ENCODE measurements at places on chromosomes 2 and 18. TPM values are rescaled to one million over a fixed set of nuclear protein-coding genes. Genes with fewer than 3 reads are reported as not detected.

Gene GKN2
- total RNA-seq, result not detected

Gene EVA1A
- 152 TPM for total RNA-seq

Gene MAPK4
- not detected for total RNA-seq

Gene LYG2
- not detected for total RNA-seq

Gene VWA3B
- not detected for total RNA-seq

GRCh38 chr2:223621901-223622300, 19.7 kb upstream of the SCG2 start:
- 0 out of 2 replicates have a peak, but pooled peaks cover 5% of the 10 kb centered on the region for H3K4me1 ChIP-seq
- no peak overlapping the region for H3K27ac ChIP-seq
- no peak for DNase-seq
- H3K4me3 ChIP-seq, result no peak overlapping the region

- H3K27me3 ChIP-seq, result no peaks in the 10 kb centered on the region
- H3K4me1 ChIP-seq, result peaks cover 61% of the 10 kb centered on the region
- H3K27ac ChIP-seq, result peak within 1 kb of the TSS; percentile 56
- H3K4me3 ChIP-seq, result peak within 1 kb of the TSS; percentile 95
Observed at GRCh38 chr18:61892683-61893308, at the start of gene RNF152. RNF152 (minus strand) TSS chr18:61893007; CDS start chr18:61816463, 76,544 bp downstream.

DNA sequence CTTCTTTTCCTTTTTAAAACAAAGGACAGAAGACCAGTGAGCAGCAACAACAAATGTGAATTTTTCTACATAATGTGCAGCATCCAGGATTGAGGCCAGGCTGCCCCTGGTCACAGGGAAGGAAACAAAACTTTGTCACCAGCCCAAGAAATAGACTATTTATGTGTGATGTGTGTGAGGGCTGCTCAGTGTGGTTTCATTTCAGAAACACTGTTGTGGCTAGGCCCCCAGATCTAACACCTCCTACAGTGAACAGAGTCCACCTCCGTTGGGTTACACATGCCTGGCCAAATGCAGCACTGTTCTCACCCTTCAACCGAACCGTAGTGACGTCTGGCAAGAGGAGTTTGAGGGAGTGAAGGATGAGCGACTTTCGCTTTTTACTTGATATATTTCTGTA, 146.3 kb upstream of the RIOK3 start:
- H3K27me3 ChIP-seq, result no peaks in the 10 kb centered on the region
- H3K4me1 ChIP-seq, result peaks cover 40% of the 10 kb centered on the region
- no peak for DNase-seq
- no peak overlapping the region for H3K4me3 ChIP-seq
- H3K36me3 ChIP-seq, result no peaks in the 10 kb centered on the region

DNA sequence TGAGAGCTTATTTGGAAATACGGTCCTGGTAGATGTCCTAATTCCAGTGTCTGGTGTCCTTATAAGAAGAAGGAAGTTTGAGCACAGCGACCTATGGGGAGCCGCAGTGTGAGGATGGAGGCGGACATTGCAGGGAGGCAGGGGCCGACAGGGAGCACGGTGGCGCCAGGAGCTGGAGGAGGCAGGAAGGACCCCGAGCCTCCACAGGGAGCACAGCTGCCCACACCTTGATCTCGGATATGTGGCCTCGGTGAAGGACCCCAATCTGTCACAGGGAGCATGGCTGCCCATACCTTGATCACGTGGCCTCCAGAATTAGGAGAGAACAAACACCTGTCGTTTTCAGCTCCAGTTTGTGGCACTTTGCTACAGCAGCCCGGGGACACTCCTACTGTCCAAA, 461.6 kb upstream of the SALL3 start:
- H3K36me3 ChIP-seq, result no peaks in the 10 kb centered on the region
- H3K4me1 ChIP-seq, result no peaks in the 10 kb centered on the region
- no peak for DNase-seq
- no peak overlapping the region for H3K27ac ChIP-seq
- H3K4me3 ChIP-seq, result no peak overlapping the region

DNA sequence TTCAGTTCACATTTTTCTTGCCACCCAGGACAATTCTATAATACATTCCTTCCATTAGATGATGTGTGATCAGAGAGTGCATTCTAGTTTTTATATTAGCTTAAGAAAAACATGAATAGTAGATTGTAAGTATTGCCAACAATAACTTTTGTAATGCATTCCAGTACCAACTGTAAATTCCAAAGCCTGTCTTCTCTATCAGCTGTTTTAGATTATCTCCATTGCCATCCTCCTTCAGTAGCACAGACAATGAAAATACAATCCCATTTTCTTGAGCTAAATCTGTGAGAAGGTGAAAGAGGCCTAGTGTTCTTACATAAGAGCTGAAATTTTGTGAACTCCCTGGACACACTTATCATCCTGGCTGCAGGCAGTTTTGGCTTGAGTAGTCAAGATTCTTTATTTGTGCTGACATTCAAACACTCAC, 103.9 kb downstream of the CCBE1 start:
- peak overlapping the region; percentile 57 for H3K27ac ChIP-seq
- no peak overlapping the region for H3K4me3 ChIP-seq
- peaks cover 33% of the 10 kb centered on the region for H3K4me1 ChIP-seq
- DNase-seq, result peak; percentile 68
- H3K36me3 ChIP-seq, result no peaks in the 10 kb centered on the region

- H3K27me3 ChIP-seq, result no peaks in the 10 kb centered on the region
- no peaks in the 10 kb centered on the region for H3K36me3 ChIP-seq
- no peak overlapping the region for H3K27ac ChIP-seq
- no peak overlapping the region for H3K4me3 ChIP-seq
- H3K4me1 ChIP-seq, result no peaks in the 10 kb centered on the region
Observed at GRCh38 chr2:146879882-146880281, 964.9 kb upstream of the ACVR2A start.

GRCh38 chr2:236932831-236933361, 152.8 kb upstream of the COPS8 start:
- H3K27me3 ChIP-seq, result no peaks in the 10 kb centered on the region
- no peaks in the 10 kb centered on the region for H3K36me3 ChIP-seq
- no peak overlapping the region for H3K4me3 ChIP-seq
- H3K4me1 ChIP-seq, result peaks cover 9% of the 10 kb centered on the region
- H3K27ac ChIP-seq, result no peak overlapping the region

DNA sequence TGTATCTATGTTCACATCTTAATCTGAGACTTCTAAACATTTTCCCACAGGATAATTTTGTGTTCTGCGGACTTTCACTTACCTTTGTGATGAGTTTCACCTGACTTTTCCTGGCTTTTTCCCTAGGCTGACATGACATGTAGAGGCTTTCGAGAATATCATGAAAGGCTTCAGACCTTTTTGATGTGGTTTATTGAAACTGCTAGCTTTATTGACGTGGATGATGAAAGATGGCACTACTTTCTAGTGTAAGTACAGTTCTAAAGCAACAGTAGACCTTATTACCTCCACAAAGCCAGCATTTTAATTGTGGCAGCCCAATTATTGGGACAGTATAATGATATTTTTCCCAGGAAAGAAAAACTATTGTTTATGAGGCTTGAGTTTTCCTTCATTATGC, 34.1 kb upstream of the METAP1D start:
- no peak overlapping the region for H3K27ac ChIP-seq
- peaks cover 46% of the 10 kb centered on the region for H3K36me3 ChIP-seq
- no peaks in the 10 kb centered on the region for H3K4me1 ChIP-seq
- no peak overlapping the region for H3K4me3 ChIP-seq
- no peaks in the 10 kb centered on the region for H3K27me3 ChIP-seq

All from SJSA1 (cell line).